Activated CD4-positive, alpha-beta T cell treated with anti-CD3 and anti-CD28 coated beads for 4 hours (primary cell): ENCODE measurements at places on chromosomes 11 and 22.
A peak's percentile ranks its signal among the peaks of the same experiment; 100 is the strongest.

DNA sequence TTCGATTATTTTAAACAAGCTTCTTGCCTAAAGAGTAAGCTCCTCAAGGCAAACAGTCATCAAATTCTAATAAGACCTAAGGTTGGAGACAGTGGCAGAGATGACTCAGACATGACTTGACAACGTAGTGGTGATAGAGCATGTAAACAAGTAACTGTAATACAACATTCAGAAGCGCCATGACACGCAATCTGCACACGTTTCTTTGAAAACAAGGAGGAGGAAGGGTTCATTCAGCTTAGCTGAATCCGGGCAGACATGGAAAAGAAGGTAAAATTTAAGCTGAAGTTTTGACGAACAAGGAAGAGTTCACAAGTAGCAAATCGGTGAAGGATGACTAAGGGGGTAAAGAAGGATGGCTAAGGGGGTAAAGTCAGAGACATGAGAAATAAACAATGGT is 152.4 kb upstream of the ZC3H12C start:
- DNase-seq = no peak

GRCh38 chr11:20248121-20248772 is 88.0 kb upstream of the DBX1 start:
- DNase-seq = no peak

GRCh38 chr11:77592727-77593126 is 3.0 kb downstream of the AQP11 start:
- no peak for DNase-seq

DNA sequence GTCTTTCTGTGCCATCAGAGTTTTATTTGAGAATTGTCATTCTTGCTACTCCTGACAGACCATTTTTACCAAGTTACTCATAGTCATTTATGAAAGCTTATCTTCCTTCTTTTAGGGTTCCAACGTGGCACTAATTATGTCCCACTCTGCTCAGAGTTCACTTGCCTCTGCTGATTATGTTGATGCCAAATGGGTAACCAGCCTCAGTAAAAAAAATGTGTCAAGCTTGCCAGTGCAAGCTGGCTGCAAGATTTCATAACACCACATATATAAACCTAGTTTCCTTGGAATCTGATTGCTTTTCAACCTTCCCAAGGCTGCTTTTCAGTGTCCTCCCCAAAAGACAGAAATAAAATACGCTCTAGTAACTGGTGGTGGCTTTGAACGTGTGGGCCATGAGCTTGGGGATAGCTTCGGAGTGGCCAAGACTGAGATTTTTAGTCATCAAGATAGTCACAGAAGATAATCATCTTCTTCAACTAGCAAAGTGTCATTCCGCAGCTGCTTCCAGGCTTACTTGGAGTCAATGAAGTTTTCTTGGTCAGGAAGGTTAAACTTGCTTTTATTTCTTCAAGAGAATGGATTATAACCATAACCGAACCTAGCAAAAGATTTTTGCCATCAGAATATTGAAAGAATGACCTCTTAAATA is 29.5 kb upstream of the APOA1 start:
- DNase-seq = no peak

- no peak for DNase-seq
Measured at GRCh38 chr22:26477341-26477731, 6.2 kb downstream of the HPS4 start.

GRCh38 chr11:65912845-65913244 is 6.0 kb downstream of the C11orf68 start:
- DNase-seq = no peak

- peak; percentile 53 for DNase-seq
Measured at GRCh38 chr11:129992161-129992944, 10.3 kb downstream of the PRDM10 start.

- no peak for DNase-seq
Measured at GRCh38 chr11:119025099-119025473, 5.6 kb downstream of the SLC37A4 start.

DNA sequence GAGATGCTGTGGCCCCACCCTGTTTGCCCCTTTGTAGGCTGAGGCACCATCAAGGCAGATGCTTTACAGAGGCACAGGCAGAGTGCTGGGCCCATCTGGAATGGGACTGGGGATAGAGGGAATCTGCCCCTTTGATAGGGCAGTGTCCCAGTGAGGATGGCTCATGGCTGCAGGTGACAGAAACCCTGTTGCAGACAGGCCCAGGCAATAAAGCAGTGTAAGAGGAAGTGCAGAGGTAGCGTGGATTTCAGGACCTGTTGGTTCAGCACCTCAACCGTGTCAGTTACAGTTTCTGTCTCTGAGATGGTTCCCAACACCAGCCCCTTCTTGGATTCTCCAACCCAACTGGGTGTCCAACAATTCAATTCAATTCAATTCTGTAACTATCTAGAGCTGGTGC is 25.1 kb downstream of the PRDM11 start:
- no peak for DNase-seq

GRCh38 chr22:20043057-20043996 is 22.4 kb downstream of the TANGO2 start:
- DNase-seq = no peak

DNA sequence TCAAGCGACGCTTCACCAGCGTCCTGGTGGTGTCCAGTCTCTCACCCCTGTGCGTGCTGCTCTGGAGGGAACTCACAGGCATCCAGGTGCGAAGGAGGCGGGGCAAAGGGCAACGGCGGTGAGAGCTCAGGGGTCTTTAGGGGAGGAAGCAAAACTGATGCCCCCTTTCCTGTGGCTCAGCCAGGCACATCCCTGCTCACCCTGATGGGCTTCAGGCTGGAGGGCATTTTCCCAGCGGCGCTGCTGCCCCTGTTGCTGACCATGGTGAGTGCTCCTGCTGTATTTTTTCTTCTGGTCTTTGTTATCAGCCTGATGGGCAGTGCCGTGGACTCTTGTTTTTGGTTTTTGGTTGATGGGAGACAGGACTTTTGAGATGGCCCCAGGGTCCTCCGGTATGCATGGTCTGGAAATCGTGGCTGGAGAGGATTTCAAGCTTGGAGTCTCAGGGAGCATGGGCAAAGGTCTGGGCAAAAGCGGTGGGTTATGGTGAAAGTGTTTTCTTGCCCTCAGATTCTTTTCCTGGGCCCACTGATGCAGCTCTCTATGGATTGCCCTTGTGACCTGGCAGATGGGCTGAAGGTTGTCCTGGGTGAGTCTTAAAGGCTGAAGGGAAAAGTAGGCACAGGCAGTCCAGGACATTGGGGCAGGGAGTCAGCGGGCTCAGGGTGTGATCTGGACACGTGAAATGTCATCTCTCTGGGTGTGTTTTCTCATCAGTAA is 695 bp downstream of the RCE1 start:
- DNase-seq = no peak

DNA sequence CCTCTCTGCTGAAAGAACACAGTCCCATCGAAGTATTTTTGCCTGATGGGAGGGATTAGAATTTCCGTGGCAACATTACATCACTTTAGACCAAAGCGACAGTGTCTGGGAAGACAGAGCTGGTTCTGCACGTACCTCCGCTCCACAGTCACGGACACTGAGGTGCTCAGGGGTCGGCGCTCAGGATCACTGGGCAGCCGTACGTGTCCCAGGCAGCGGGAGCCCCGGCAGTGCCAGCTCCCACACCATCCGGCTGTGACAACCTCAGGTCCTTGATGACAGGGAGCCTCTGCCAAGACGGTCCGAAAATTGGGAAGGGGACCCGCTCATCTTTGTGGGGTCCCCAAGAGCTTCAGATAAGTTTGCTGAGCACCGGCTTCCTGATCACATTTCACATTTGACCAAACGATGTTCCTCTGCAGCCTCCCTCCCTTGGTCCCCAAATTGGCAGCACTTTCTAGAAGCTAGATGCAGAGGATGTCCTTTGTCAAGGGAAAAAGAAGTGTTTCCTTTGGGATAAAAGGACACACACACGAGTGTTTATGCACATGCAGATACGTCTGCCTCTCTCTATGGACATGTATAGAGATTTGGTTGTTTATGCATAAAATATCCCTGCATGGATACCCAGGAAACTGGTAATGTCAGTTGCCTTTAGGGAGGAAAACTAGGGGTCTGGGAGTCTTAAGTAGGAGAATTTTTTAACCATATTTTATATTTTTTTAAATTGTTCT is 61.6 kb upstream of the LINC01488 start:
- no peak for DNase-seq

- DNase-seq = peak; percentile 16
Measured at GRCh38 chr11:60951904-60952741, at the start of gene SLC15A3. Gene SLC15A3, minus strand, starts transcription at chr11:60952176. Its CDS starts 625 bp downstream, at chr11:60951551.

DNA sequence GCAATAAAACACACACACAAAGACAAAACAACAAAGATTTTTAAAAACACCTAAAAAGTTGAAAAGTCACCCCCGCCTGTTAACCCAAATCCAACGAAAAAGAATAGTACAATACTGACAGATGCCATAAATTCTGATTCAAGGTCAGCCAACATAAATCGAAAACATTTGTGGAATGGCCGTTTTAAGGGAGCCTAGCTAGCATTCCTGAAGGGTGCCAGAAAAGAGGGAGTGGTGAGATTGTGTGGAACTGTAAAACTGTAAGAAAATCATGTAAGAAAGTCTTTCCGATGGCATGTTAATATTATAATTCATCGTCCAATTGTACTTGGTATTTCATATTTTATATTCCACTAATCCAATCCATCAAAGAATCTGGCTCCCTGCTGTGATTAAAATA is 75.1 kb downstream of the RAB38 start:
- no peak for DNase-seq

- DNase-seq = no peak
Measured at GRCh38 chr11:72824811-72825505, 10.7 kb downstream of the ATG16L2 start.

GRCh38 chr11:108672113-108672512 is 7.2 kb downstream of the DDX10 start:
- DNase-seq = no peak

DNA sequence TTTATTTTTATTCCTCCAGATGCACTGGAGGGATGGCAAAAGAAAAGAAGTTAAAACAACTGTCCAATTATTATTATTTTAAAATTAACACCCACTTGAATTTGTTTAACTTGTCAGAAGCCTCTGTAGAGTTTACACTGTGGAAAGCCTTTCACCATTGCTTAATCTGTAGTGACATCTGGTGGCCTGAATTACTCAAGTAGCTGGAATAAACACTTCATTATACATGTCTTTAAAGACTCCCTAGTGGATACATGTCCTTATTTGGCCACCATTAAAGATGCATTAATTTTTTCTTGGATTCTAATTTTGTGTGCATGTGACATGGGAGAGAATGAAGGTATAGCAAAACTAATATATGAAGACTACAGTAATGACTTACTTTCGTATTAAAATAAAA is 1496.5 kb downstream of the FAM181B start:
- DNase-seq = no peak

DNA sequence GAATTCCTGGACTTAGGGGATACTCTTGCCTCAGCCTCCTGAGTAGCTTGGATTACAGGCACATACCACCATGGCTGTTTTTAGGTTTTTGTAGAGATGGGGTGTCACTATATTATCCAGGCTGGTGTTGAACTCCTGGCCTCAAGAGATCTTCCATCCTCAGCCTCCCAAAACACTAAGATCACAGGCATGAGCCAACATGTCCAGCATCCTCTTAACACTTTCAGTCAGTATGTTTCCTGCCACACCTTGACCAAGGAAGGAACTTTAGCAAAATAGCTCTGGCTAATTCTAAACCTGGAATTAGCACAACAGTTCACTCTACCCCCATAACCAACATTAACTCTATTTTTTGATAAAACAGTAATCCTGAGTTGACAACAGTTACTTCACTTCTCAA is 27.2 kb upstream of the DNAJB7 start:
- DNase-seq = no peak
